ENCODE measurements at places on chromosomes 7 and 10.

DNA sequence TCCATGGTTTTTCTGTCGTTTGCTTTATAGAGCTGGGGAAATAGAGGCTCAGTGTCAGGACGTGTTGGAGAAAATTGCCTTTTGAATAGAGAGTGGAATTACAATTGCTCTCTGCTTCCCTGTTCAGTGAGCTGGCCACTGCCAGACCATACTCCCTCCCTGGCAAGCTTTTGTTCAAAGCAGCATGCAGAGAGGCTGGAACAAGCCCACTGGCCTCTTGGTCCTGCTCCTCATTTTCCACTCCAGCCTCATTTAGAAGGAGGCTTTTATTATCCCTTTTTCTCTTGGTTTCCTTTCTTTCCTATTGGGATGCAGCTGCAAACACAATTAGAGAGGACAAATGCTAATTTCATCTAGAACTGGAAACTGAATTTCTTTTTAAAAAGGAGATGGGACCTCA is 302.2 kb upstream of the PODXL start:
- no peak for DNase-seq

- no peak for DNase-seq
Measured at GRCh38 chr10:124306922-124307371, 111.8 kb downstream of the OAT start.

- no peak for DNase-seq
Measured at GRCh38 chr10:107986571-107986970, 822.1 kb upstream of the SORCS1 start.

DNA sequence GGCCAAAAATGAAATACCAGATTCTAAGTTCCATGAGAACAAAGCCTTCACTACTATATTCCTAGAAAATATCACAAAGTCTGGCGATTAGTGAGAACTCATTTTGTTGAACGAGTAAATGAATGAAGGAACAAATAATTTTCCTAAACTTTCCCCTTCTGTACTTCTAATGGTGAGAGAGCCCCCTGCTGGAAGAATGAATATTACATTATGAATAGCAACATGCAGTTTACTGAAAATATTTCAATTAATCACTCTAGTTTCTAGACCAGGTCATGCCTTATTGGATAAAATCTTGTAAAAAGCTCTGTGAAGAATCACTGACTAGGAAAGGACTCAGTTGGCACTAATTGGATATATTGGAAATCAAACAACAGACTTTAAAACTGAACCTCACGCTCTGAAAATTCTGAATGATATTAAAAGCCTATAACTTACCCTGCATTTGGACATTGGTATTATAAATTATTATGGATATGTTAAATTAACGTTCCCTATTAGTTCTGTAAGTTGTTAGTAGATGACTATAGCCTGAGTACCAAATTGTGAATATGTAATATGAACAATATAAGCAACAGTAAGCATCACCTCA is 32.4 kb upstream of the MTPN start:
- peak; percentile 12 for DNase-seq

- no peak for DNase-seq
Measured at GRCh38 chr10:91410638-91411371, 661 bp downstream of the HECTD2 start.

DNA sequence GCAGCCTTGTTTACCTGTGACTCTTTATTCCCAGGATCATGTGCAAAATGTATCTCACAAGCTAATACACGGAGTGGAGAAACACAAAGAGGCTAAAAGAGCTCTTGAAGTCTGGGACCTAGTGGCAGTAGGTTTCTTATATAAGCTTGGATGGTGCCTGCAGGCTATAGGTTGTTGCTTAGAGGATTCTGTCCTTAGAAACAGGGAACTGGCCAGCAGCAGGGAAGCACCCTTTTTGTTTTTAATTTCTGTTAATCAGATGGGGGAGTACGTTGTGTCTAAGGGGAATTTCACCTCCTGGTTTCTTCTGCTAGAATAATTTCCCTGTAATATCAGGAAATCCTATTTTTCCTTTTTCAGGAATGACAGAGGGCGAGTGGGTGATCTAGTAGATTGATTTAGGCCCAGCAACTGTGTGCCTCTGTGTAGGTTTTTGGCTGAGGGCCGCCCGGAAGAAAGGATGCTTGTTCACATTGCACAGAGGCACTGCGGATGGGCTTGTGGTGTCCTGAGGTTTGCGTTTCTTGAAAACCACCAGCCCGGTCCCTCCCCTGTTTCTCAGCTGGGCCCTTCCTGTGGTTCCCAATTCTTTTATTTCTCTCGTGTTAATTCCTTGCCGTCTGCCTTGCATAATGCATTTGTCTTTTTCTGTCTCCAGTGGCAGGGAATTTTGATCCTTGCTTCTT is 158.0 kb downstream of the CAMK1D start:
- no peak for DNase-seq

DNA sequence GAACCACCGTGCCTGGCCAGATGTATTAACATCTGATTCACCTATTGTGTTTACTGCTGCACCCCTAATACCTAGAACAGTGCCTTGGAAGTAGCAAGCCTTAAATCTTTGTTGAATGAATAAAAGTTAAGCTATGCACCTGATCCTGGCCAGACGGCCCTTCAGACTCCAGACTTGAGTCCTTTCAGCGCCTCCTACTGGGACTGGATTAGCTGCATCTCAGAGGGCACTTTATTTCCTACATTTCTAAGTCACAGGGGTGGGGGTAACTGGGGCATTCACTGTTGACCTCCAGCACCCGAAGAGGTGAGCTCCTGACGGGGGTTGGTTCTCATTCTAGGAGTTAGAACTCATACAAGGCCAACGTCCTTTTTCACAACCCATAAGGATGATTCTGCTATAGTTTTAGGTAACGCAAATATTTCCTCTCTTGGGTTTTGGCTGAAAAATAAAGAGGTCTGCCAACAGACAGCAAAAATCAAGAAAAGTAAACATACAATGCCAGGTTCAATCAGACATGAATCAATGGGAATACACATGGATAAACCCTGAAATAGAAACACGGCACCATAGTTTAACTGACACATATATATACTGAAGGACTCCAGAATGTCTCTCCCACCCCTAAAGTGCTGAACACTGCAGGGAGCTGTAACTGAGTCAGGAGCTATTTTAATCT is 48.0 kb upstream of the DLG5 start:
- DNase-seq = no peak

DNA sequence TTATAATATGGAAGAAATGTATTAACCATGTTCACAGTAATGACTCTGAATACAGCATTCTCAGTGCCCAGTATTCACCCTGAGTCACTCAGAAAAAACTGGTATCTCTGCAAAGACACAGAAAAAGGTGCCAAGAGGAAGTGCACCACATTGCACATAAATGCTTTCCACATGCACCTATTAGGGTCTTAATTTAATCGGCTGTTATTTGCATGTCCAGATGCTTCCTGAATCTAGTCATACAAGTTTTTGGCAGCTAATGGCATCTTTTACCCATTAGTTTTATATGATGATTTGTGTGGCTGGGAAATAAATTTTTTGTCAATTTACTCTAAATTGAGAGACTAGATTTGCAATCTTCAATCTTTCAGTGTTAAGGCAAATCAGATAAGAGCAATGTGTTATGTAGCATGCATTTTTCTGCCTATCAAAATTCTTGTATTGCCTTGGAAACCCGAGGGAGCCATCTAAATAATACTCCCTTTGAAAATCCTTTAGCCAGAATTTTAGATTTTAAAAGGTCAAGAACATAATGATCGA is 58.2 kb downstream of the ZNF680 start:
- DNase-seq = no peak

DNA sequence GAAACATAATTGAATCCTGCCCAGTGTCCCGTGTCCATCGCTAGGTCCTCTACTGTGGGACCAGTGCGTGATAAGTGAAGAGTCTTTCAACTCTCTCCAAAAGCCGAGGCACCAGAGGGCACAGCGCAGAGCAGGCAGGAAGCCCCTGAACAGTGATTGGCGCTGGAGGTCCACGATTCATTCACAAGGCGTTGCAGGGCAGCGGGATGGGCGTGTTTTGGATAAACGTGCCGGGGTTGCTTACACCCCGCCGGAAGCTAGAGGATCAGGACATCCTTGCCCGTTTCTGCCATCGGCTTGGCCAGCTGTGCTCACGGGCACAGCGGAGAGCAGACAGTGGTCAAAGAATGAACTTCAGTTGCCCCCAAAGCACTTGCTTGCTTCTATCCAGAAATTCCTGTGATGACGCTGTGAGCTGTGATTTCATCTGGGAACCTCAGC is 86.0 kb upstream of the PFKP start:
- no peak for DNase-seq

DNA sequence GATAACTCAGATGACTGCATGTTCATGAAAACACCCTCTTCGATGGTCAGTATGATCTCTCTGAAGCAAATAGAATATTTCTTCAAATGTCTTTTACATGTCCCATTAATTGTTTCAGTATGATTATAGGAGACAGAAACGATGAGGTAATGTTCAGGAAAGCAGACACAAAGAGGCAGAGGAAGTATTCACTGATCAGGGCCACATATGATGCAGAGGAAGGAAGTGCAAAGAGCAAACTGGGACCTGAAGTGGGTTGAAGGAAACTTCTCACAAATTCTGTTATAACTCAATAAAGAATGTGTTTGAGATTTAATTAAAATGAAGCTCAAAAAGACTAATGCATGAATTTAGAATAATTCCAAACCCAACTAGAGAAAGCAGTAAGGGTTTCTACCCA is 70.5 kb downstream of the TES start:
- no peak for DNase-seq

DNA sequence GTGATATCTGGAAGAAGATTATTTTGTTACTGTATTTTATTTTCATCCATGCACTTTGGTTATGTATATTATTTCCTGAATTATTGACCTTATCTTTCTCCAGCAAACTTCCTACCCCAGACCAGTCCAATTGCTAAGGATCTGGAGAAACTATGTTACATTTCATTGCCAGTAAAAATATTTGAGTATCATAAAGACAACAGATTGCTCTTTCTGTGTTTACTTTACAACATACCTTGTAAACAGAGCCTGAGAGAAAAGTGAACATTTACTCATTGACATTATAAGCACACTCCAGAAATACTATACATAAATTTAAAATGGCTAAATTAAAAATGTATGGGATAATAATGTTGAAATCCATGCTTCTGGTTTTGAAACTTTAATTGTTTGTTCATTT is 186.2 kb upstream of the FAM3C start:
- no peak for DNase-seq

- no peak for DNase-seq
Measured at GRCh38 chr10:4120096-4120853, 335.3 kb upstream of the KLF6 start.

GRCh38 chr7:144836545-144836842 is 641 bp upstream of the TPK1 start:
- DNase-seq = no peak
